ENCODE measurements at places on chromosomes 2 and 18.

DNA sequence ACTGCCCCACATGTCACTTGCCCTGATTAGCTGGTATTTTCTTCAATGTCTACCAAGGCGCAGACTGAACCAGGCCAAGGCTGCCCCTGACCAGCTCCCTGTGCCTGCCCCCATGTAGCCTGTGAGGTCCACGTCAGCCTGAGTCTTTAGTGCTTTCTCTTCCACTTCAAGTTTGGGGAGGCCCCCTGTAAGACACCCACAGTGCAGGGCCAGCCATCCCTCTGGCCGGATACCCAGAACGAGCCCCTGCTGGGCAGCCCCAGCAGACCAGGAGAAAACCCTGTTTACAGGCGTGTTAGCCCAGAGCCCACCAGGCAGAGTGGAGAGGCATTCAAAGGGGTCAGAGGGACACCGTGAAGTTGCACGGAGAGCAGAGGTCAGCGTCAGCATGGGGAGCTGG, 92.4 kb downstream of the TFCP2L1 start:
- DNase-seq = no peak

GRCh38 chr18:77108821-77109647, 23.5 kb downstream of the MBP start:
- no peak for DNase-seq

- no peak for DNase-seq
These were observed 232.0 kb upstream of the NRXN1 start for GRCh38 chr2:51263951-51264350.

DNA sequence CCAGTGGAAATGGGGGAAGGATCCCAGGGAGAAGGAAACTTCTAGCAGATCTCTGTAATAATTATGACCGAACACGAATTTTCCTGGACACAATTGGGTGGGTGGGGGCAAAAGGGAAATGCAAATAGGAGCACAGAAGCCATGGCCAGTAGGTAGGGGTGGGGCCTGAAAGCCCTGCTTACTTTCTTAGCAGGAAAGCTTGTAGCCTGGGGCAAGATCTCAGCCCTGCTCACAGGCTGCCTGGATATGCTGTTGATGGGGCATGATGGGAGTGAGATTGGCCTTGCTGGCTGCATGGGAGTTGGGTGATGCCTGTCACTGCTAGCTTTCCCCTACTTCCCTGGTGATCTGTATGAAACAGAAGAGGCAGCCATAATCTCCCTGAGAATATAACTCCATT, 45.9 kb upstream of the SPOPL start:
- no peak for DNase-seq

GRCh38 chr2:21535826-21536225, 412.1 kb downstream of the TDRD15 start:
- DNase-seq = no peak

DNA sequence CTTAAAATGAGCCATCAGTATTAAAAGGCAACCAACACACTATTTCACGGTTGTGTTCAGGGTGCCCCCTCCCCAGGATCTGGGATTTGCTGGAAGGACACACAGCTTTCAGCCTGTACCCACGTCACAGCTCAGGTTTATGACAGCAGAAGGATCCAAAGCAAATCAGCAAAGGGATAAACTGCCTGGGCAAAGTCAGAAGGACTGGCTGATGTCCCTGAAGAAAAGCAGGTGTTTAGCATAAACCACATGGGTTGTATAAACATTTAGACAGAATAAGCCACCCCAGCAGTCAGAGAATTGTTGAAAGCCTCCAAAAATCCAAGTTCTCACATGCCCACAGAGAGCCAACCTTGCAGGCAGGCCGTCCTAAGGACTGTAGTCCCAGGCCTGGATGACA, 63.9 kb downstream of the CD226 start:
- DNase-seq = no peak

DNA sequence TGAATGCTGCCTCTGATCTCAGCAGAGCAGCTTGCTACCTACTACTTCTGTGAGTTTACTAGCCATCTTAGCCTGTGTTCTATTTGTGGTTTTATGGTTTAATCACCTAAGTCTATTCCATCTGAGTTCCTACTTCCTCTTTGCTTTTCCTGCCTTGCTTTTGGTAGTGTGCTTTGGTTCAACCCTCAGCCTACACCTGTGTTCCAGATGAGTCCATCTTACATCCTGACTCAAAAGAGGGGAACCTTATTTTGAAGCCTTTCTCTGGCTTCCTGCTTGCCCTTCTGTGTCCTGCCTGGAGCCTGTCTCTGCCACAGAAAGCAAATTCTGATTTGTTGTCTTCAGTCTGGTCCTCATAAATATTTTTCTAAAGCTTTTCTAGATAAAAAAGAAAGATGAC, 530.3 kb upstream of the MEX3C start:
- no peak for DNase-seq

- no peak for DNase-seq
These were observed 30.7 kb downstream of the FBXO15 start for GRCh38 chr18:74116633-74117554.
